Globus pallidus (tissue), 1 donor: ENCODE measurements at places on chromosomes 12 and 14.
A peak's percentile ranks its signal among the peaks of the same experiment; 100 is the strongest.

DNA sequence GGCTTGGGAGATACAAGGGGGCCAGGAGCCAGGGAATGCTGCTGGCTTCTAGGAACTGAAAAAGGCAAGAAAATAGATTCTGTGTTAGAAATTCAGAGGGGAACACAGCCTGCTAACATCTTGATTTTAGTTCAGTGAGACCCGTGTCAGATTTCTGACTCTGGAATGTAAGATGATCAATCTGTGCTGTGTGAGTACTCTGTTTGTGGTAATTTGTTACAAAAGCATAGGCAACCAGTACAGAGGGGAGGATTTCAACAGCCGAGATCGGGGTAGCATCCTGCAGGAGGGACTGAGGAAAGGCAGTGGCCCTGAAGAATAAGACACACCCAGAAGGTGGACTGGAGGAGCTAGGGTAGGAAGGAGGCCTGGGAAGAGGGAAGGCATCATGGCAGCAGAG, 410.0 kb upstream of the CCDC196 start:
- DNase-seq, result no peak

DNA sequence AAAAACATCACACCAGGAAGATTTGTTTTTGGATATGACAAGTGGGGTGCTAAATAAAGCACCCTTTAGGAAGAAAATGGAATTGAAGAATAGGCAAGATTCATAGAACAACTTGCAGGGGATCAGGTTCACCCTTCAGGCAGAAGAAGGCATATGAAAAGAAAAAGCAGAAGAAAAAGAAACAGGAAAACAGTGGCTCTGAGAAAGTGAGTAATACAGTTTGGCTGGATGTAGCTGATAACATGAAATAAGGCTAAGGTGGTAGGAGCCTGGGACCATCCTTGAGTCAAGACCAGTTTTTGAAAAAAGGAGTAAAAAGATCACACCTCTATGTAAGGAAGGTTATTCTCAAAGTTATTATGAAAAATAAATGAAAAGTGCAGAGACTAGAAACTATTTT, 42.4 kb downstream of the TRIP11 start:
- no peak for DNase-seq

DNA sequence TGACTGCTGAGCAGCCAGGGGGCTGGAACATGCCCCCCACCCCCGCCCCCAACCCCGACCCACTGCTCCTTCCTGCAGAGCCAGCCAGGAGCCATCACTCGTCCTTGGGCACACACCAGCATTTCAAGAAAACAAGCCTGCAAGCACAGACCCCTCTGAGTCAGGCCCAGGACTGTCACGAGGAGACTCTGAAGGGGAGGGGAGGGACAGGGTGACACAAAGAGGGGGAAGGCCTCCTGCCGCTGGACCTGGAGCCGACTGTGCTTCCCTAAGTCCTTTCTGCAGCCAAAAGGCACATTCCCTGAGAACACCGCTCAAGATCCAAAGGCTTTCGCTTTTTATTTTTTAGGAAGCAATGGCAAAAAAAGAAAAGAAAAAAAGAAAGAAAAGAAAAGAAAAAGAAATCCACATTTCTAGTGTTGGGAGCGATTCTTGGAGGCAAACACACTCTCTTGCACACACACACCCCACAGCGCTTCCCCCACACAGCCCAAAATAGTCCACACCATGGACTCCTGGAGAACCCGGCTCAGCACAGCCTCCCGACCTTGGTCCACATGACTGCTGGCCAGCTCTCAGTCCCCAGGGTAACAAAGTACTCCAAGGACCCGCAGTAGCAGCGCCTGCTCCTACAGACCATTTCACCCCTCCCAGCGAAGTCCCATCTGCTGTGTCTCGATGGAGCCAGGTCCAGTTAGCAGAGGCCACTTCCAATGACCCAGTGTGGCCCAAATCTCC, 101.7 kb downstream of the DPF3 start:
- peak; percentile 83 for DNase-seq

DNA sequence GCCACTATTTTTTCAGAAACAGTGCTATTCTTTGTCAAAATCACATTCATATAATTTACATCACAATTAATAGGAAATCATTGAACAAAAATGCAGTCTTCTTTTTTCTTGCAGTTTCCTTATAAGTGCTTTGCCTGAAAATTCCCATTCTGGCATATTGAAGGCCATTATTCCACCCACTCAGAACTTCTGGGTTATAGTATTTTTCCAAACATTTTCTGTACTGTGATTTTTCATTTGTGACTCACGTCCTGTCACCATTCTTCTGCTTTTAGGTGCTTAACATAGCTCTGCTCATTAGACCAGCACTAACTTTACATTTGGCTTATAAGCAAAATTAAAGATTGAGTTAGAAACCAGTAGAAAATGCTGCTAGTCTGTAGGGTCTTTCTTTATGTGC, 241.0 kb upstream of the NPAS3 start:
- no peak for DNase-seq

DNA sequence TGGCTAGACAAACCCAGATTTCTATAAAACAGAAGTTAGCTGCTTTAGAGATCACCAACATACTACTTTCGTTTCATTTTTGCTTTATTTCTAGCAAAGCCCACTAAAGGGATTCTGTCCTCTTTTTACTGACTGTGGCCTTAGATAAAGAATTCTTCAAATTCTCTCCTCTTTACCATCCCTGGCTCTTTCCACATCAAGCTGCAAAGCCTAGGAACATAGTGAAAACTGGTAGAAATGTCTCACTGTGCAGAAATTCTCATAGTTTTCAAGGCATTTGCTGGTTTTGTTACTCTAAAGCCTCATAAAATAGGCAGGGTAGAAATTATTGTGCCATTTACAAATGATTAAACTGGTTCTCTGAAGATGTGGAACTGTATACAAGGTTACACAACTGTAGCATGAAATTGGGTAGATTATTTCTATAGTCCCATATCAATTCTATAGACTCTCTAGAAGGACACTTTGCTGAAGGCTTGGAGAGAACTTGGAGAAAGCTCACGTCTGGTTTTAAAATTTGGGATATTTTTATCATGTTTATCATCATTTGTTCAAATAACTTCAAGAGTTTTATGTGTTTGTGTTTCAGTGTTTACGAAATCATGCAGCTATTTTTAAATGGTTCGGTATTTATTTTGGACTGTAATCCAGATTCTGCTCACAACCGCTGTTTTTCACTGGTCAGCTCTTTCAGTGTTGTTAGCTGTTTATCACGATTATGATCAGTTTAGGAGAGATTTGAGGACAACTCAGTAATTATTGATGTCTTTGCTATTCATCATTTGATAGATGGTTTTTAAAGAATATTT, 36.7 kb upstream of the CSRP2 start:
- DNase-seq, result no peak

- no peak for DNase-seq
Measured at GRCh38 chr12:31875609-31875964, 83.6 kb upstream of the RESF1 start.

- no peak for DNase-seq
Measured at GRCh38 chr14:90773196-90773486, 43.1 kb downstream of the TTC7B start.

DNA sequence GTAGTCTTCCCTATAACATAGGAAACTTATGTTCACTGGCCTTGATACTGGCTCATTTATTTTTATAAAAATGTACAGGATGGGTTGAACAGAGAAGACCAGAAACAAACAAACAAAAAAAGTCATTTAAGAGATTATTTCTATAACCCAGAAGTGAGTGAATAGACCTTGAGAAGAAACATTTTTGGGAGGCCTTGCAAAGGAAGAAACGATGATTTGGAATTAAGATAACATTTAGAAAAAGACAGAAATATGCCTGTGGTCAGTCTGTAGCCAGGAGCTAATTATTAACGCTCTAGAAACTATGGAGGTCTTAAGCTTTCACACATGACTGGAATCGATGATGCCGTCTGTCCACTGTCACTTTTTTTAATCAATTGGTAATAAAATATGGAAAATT, 264.0 kb downstream of the EGLN3 start:
- DNase-seq, result no peak

- no peak for DNase-seq
Measured at GRCh38 chr12:132219323-132219722, 75.1 kb downstream of the NOC4L start.

- DNase-seq, result no peak
Measured at GRCh38 chr12:114096461-114096860, 130.3 kb upstream of the RBM19 start.

GRCh38 chr14:39023939-39024871, 78.8 kb downstream of the SEC23A start:
- no peak for DNase-seq

- DNase-seq, result no peak
Measured at GRCh38 chr14:56211084-56211483, 92.9 kb downstream of the PELI2 start.

GRCh38 chr12:68943848-68944247, 10.9 kb upstream of the CPM start:
- no peak for DNase-seq

DNA sequence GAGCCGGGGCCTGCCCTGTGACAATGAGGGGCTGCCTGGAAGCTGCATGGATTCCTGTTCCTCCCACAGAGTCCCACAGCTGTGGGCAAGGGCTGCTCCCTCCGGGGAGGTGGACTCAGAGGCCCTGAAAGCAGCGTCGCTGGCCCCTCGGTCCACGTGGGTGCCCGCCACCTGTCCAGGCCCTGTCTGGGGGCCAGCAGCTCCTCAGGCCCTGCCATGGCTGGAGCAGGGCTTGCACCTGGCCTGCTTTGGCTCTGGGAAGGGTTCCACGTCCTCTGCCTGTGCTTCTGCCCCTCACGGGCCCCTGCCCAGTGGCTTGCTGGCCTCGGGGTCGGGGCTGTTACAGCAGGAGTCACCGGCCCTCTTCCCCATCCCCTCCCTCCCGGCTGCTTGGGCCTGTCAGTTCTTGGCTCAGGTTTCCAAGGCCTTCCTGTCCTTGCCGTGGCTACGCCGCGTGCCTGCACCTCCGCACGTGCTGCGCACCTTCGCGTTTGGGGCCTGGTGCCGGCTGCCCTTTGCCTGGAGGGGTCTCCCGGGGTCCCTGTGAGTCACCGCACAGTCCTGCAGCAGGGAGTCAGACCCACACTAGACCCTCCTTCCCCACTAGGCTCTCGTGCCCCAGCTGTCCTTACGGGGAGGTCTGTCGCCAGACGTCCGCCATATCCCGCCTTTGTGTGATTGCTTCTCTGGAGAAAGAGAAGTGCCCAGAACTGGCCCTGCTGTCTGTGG, 5.8 kb downstream of the FBRSL1 start:
- no peak for DNase-seq

GRCh38 chr14:68753690-68754089, 39.2 kb downstream of the ZFP36L1 start:
- no peak for DNase-seq

DNA sequence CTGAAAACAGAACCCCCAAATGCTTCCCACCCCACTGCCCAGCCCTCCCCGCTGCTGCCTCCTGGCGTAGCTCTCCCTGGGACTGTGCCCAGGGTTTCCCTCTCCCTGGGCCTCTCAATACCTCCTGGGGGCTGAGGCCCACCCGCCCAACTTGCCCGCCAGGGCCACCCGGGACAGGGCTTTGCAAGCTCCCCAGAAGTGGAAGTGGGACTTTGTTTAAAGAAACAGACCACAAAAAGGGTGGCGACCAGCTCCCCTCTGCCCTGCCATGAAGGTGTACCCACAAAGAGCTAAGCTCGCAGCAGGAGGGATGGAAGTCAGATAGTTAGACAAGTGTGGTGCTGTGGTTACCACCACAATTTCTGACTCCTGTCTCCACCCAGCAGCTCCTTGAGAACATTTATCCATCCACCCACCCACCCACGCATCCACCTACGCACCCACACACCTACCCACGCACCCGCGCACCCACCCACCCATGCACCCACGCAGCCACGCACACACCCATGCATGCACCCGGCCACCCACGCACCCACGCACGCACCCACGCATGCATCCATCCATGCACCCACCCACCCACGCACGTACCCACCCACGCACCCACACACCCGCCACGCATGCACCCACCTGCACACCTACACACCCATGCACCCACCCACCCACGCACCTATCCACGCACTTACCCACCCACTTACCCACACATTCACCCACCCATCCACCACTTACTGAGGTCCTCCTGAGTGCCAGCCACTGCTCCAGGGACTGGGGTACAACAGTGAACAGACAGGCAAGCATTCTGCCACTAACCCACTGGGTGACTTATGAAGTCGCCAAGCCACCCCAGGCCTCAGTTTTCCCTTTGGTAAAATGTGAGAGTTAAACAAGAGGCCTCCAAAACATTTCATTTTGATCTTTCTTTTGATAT, 127.3 kb downstream of the SCARB1 start:
- no peak for DNase-seq

DNA sequence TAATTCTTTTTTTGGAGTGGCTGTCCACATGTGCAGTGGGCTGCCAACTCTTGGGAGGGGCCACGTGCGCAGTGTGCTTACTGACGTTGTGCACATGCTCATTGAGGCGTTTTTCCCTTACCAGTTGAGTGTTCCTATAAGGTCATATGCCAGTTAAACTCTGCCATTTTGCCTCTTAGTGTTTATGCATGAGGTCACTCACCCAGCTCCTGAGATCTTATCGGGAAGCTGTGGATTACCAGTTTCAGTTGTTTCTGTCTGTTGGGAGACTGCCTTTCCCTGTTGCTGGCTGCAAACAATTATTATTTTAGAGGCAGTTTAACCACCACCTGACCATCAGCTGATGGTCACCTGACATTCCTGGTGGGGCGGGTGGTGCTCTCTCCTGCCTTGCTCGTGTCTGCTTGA, 16.1 kb upstream of the KIF21A start:
- DNase-seq, result no peak

- no peak for DNase-seq
Measured at GRCh38 chr12:32854097-32854496, 42.5 kb downstream of the PKP2 start.

- no peak for DNase-seq
Measured at GRCh38 chr14:41144370-41144769, 462.3 kb upstream of the LRFN5 start.

DNA sequence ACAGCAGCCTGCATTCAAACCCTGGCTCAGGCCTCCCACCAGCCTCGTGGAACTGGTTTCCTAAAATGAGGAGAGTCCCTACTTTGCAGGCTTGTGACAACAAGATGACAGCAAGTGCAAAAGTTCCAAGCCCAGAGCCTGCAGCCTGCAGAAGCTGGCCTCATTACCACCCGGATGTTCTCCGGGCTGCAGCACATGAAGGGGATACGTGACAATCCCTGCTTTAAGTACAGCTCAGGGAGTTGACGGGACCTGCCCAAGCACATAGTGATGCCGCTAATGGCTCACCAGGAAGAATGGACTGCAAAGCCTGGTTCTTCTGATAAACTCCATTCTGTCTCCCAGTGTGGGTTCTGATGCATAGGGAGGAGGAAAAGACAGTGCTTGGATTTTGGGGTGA, 15.0 kb downstream of the SSH1 start:
- no peak for DNase-seq
